ENCODE measurements at places on chromosomes 6 and 20.

- no peak for DNase-seq
Observed at GRCh38 chr6:23176883-23177282, 607.5 kb downstream of the HDGFL1 start.

DNA sequence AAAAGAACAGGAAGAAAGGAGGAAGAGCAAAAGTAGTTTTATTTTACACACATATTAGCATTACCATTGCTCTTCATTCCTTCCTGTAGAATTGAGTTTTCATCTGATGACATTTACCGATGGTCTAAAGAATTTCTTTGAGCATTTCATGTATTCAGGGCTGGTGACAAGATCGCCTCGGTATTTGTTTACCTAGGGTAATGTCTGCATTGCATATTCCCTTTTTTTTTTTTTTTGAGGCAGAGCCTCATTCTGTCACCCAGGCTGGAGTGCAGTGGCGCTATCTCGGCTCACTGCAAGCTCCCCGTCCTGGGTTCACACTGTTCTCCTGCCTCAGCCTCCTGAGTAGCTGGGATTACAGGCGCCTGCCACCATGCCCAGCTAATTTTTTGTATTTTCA lies 19.3 kb downstream of the RAB22A start:
- DNase-seq, result no peak

GRCh38 chr20:37375227-37375626 lies 29.3 kb downstream of the SRC start:
- no peak for DNase-seq

DNA sequence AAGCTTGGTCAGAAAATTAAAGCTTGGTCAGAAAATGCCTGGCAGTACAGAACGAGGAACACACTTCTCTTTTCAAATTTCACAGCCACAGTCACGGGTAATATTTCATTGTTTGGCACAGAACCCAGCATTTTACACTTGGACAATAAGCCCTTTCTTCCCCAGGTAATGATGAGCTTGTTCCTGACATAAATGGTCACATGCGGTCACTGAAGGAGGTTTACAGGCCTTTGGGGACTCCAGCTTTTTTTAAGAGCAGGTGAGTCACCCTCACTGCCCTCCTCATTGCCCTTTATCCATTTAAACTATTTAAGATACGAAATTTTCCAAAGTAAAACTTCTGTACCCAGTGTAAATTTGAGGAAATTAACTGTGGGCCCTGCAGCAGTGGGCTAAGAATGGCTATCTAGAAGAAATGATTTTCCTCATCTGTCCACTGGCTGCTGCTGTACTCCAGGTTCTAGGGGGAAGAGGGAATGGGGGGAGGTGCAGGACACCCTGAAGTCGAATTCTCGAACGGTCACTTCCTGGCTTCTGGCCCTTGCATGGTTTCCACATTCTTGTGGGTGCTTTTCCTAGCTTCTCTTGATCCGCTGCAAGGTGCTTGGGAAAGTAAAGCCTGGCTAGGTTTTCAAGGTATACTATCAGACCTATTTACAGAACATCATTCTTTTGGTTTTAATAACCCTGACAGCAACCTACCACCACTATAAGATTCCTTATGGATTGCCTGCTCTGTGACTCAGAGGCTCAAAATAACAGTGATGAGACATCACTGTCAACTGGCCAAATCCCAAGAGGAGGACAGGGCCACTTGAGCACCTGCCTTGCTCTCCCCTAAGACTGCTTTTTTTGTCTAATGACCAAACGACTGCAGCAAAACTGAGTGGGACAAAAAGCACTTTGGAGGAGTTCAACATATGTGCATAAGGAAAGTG lies 75.8 kb downstream of the PREP start:
- DNase-seq, result peak; percentile 85

- no peak for DNase-seq
Observed at GRCh38 chr6:164854526-164854925, 454.9 kb downstream of the C6orf118 start.

- no peak for DNase-seq
Observed at GRCh38 chr6:22132656-22133055, 164.2 kb downstream of the PRL start.

- no peak for DNase-seq
Observed at GRCh38 chr6:29968905-29969304, 26.6 kb downstream of the HLA-A start.

DNA sequence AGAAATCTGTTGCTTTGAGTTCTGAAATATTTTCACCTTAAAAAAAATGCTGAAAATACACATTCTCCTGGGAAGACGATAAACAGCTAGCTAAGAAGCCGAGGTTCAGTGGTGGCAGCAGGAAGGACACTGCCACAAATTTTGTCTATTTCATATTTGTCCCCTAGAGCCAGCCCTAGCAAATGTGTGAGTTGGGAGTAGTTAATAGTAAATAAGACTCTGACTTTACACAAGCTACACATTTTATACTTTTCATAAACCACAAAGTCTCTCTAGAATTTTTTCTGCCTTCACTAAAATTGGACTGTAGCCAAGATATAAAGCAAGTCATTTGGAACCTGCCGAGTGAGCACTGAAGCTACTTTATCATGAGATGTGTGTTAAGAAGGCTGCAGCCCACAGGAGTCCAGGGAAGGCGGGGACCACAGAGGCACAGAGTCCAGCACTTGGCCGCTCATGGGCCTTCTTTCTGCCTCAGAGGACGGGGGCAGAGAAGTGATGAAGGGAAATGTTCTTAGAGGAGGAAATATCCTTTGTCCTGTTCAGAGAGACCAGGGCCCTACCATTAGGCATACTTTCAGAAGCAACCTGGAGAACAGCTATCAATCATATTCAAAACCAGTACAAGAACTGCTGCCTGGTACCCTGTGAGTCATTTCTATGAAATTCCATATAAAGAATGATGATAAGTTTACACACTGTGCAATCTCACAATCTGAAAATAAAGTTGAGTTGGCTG lies 241.7 kb upstream of the TAB2 start:
- no peak for DNase-seq

DNA sequence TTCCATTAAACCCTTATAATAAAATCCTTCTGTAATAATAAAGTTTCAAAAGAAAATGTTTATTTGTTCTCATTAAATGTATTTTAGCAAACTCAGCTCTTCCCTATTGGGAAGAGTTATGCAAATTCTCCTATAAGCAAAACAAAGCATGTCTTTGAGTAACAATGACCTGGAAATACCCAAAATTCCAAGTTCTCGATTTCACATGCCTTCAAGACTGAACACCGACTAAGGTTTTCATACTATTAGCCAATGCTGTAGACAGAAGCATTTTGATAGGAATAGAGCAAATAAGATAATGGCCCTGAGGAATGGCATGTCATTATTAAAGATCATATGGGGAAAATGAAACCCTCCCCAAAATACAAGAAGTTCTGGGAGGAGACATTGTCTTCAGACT lies 3.8 kb downstream of the IL17A start:
- no peak for DNase-seq

DNA sequence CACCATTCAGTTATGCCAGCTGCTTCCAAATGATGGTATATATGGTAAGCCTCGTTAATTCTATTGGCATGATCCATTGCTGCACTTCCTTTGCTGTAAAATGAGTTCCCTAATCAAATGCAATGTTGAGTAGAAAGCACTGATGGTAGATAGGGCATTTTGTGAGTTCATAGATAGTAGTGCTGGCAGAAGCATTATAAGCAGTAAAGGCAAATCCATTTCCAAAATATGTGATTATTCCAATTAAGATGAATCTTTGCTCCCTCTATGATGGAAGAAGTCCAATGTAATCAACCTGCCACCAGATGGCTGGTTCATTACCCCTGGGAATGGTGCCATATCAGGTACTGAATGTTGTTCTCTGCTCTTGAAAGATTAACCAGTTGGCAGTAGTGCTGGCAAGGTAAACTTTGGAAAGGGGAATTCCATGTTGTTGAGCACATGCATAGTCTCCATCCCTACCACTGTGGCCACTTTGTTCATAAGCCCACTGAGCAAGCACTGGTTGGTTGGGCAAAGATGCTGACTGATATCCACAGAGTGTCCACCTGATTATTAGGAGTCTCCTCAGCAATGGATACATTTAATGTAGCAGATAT lies 5.6 kb upstream of the TBPL1 start:
- no peak for DNase-seq

DNA sequence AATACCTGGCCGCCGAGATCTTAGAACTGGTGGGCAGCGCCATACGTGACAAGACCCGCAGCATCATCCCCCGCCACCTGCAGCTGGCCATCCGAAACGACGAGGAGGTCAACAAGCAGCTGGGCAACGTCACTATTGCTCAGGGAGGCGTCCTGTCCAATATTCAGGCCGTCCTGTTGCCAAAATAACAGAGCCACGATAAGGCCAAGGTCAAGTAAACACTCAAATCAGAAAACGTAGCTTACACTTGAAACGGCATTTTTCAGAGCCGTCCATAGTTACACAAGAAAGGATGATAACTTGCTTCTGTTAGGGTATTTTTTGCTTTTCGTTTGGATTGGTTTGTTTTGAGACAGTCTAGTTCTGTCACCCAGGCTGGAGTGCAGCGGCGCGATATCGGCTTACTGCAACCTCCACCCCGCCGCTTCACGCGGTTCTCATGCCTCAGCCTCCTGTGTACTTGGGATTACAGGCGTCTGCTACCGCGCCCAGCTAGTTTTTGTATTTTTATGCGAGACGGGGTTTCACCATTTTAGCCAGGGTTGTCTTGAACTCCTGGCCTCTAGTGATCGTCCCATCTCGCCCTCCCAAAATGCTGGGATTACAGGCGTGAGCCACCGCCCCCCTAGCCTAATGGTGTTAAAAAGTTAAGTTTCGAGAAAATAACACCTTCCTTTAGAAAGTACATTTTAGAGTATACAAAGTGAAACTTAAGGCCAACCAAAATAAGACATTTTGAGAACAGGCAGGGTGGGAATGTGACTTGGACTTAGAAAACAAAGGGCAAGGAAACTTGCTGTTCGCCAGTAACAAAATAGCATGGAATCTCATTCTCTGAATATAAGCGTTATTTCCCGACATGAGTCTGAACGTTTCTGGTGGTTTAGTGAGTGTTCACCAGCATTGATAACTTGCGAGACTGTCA lies 42.8 kb upstream of the HFE start:
- no peak for DNase-seq

DNA sequence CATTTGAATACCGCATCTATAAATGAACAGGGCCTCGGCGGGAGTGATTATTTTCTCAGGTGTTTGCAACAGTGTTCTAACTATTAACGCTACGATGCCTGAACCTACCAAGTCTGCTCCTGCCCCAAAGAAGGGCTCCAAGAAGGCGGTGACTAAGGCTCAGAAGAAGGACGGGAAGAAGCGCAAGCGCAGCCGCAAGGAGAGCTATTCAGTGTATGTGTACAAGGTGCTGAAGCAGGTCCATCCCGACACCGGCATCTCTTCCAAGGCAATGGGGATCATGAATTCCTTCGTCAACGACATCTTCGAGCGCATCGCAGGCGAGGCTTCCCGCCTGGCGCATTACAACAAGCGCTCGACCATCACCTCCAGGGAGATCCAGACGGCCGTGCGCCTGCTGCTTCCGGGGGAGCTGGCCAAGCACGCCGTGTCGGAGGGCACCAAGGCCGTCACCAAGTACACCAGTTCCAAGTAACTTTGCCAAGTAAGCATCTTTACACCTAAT lies 70.9 kb downstream of the HFE start:
- DNase-seq, result no peak

GRCh38 chr6:55290736-55291135 lies 36.5 kb upstream of the GFRAL start:
- DNase-seq, result no peak

- no peak for DNase-seq
Observed at GRCh38 chr20:9794831-9795230, 44.0 kb downstream of the PAK5 start.

DNA sequence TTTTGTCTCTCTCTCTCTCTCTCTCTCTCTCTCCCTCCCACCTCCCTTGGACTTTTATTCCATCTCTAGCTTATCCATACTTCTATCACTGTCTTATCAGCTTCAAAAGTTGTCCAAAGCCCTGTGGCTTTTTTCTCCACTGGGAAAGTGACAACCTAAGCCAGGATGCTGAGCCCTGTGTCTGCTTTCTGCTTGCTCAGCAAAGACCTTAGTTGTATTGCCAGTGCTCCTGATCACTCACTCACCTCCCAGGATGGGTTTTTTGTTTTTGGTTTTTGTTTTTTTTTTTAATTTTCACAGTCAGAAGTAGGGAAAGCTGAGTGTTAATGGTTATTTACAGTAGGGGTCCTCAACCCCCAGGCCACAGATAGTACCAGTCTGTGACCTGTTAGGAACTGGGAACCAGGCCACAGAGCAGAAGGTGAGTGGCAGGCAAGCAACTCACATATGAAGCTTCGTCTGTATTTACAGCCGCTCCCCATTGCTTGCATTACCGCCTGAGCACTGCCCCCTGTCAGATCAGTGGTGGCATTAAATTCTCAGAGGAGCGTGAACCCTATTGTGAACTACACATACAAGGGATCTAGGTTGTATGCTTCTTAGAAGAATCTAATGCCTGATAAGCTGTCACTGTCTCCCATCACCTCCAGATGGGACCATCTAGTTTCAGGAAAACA lies 125.0 kb upstream of the ID4 start:
- DNase-seq, result no peak

GRCh38 chr6:32947552-32948465 lies 5.1 kb downstream of the HLA-DMA start:
- DNase-seq, result peak; percentile 48

- DNase-seq, result no peak
Observed at GRCh38 chr6:160202411-160202810, 56.2 kb downstream of the SLC22A2 start.

DNA sequence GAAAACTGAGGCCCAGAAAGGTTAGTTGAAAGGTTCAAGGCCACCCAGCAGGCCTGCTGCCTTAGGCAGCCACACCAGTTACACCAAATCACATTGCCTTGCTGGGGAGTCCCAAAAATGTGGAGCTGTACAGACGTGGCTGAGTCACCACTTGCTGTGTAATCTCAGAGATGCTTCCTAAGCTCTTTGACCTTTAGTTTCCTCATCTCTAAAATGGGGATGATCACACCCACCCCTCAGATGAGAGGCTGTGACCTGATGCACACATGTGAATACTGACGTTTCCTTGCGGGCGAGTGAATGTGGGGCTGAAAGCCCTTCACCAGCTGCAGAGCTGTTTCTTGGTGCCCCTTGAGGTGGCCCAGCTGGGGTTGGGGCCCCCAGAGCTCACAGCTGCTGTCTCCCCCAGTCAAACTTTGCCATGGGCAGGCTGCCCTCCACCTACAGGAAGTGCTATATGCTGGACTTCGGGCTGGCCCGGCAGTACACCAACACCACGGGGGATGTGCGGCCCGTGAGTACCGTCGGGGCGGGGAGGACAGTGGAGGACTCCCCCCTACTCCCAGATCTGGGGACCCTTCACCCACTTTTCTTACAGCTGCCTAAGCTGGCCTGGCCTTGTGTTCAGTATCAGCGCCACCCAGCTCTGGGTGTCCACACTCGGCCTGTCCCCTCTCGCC lies 11.0 kb downstream of the TTBK1 start:
- DNase-seq, result no peak

Data from HT1080 (cell line).